ENCODE measurements at places on chromosomes 11 and 22.

DNA sequence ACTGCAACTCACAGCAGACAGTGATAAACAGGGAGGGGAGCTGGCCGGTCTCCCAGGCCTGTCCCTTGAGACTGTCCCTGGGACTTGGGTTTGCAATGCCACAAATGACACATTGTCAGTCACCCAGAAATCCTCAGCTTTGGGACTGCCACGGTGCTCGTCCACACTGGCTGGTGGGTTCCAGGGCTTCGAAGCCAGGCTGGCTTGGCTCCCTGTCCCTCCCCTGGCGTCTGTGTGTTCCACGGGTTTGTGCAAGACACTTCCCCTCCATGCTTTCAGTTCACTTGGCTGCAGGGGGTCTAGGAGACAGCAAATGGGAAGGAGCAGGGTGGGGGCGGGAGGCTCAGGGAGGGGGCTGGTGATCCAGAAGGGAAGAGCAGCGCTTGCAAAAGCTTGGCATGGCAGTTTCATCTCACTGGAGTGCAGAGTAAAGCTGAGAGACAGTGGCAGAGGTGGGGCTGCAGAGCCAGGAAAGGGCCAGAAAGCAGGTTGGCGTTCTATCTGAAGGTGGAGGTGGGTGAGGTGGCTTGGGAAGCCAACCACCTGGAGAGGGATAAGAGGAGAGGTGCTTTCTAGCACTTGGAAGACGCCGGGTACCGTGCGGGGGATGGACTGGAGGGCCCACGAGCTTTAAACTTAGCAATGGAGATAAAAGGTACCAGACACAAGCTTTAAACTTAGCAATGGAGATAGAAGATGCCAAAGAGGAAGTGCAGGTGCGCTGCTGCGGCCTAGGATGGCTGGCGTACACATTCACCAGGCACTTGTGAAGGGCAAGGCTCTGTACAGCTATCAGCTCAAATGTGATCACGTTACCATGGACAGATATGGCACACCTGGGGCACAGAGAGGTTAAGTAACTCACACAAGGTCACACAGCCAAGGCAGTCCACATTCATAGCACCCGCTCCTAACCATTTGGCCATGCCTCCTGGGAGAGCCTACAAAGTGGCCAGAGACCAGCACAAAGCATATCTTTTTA, 86.4 kb upstream of the SHISAL1 start:
- no peak for DNase-seq

DNA sequence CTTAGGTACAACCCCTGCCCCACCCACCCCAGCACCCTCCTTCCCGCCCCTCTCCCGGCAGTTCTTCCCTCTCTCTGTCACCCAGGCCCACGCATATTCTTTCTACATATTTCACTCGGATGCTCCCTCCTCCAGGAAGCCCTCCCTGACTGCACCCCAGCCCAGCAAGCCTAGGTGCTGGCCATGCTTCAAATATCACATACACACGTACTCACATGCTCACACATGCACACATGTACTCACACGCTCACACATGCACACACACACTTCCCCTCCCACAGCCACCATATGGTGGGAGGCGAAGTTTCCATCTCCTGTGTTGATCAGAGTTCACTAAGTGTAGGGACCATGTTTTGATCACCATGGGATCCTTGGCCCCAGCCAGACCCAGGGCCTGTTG, 90.4 kb downstream of the WNT7B start:
- no peak for DNase-seq

GRCh38 chr11:84339796-84340195, 1053.6 kb upstream of the CCDC90B start:
- no peak for DNase-seq

GRCh38 chr11:46026606-46027293, 94.5 kb downstream of the PHF21A start:
- no peak for DNase-seq

DNA sequence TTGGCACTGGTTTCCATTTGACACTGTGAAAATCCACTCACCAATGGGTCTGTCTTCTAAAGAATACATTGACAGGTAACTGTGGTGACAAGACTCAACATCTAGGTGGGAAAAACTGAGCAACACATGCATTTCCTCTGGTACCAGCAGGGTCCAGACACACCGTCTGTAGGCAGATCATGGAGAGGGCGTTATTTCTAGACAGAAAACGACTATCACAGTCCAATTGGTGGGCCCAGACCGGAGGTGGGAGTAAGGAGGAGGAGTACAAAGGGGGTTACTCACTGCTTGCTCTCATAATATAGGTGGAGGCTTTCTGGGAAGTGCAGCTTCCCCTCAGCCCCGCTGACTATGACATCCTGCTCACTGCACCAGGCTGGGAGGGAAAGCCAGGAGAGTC, 9.9 kb downstream of the OVCH2 start:
- DNase-seq: no peak

DNA sequence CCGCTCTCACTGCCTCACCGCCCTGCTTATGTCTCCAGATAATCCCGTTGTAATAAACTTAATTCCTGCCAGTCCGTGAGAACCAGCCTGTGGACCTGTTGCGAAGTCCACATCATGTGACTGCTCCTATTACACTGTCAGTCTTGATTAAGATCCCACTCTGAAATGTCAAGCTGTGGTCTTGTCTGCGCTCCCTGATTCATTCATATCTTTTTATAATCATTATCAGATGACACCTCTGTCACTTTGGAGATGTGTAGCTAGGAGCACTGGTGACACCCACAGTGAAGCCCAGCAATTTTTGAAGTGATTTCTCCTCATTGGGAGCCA, 377.3 kb downstream of the TBC1D22A start:
- DNase-seq: no peak

- no peak for DNase-seq
These were observed 34.3 kb downstream of the MRTFA start for GRCh38 chr22:40602231-40602630.

DNA sequence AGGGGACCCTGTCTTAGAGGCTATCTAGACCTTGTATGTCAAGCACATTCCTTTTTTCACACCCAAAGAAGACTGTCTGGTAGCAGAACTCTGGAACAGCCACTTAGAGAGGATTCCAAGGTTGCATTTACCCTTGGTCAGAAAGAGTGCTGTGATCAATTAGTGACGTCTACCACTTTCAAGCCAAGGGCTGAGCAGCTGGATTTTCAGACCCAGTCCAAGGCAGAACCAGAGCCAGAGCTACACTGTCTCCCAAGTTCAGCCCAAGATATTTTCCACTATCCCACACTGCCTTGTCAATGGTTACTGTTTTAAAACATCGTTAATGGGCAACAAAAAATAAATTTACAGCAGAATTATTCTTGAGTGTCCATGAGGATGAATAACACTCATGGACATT, 24.0 kb downstream of the ABCC8 start:
- DNase-seq: no peak

GRCh38 chr11:122981388-122982264, at the start of gene BSX:
TSS of gene BSX (minus strand) at chr11:122981834. CDS start at chr11:122981671, 163 bp downstream.
- no peak for DNase-seq

GRCh38 chr11:126891556-126892217, 108.9 kb downstream of the KIRREL3 start:
- no peak for DNase-seq

DNA sequence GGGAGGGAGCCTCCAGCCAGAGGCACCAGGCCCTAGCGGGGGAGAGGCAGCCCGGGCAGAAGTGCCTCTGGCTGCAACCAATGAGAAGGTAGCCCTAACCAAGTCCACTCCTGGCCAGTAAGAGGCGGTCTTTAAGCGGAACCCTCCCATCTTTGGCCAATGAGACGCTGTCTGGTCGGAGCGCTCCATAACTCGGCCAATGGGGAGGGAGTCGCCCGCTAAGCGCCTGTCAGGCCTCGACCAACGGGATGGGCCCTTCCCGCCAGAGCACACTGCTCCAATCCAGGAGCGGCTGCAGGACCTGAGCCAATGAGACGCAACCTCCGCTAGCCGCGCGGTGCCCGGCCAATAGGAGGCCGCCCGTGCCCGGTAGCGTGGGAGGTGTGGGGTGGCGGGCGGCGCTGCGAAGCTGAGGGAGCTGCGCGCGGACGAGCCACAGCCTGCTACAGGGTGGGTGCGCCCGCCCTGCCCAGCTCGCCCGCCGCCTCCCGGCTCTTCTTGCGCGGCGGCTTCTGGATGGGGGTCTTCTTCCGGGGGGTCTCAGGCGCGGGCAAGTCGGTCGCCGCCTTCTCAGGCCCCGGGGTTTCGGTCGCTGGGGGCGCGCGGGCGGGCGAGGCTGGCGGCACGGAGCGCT, 12.6 kb downstream of the SCARF2 start:
- no peak for DNase-seq

DNA sequence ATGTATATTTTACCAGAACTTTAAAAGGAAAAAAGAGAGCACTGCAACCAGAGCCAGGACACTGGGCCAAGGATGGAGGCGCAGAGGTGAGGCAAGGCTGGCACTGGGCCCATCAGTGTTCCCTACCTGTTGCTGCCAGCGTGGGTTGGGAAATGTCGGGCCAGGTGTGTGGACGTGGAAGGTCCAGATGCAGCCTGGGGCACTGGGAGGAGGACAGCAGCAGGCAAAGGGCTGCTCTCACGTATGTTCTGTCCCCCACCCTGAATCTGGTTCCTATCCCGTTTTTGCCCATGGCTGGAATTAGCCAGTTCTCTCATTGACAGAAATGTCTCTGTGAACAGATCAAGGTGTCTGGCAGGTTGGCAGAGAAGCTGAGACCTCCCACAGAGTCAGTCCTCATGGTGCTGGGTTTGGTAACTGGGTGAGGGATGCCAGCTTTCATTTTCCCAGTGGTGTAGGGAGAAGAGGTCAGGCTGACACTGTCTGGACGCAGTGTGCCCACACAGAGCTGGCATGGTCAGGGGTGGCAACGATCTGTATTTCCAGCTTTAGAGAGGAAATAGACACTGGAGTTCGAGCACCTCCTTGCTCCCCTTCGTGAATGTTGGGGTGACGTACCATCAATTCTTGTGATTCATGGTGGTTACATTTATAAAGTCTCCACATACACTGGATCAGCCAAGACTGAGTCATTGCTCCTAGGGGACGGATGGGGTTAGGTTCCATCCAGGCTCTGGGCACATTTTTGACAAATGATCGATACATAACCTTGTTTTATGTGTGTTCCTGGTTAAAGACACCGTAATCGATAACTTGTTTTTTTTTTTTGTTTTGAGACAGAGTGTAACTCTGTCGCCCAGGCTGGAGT, 4.3 kb upstream of the PNPLA3 start:
- DNase-seq: no peak

Measured in CD4-positive, alpha-beta T cell treated with Interleukin-4 for 4 hours (primary cell).